ENCODE measurements at places on chromosomes 4 and X. TPM values are rescaled to one million over a fixed set of nuclear protein-coding genes. Genes with fewer than 3 reads are reported as not detected.

The PCDH10 gene
- 0.41 TPM for total RNA-seq

The MAGEA2 gene
- total RNA-seq = not detected

- no peak for DNase-seq
Measured at GRCh38 chrX:53230116-53230515, 5.1 kb upstream of the KDM5C start.

GRCh38 chr4:184988611-184989010 is 29.7 kb upstream of the HELT start:
- no peak for DNase-seq

DNA sequence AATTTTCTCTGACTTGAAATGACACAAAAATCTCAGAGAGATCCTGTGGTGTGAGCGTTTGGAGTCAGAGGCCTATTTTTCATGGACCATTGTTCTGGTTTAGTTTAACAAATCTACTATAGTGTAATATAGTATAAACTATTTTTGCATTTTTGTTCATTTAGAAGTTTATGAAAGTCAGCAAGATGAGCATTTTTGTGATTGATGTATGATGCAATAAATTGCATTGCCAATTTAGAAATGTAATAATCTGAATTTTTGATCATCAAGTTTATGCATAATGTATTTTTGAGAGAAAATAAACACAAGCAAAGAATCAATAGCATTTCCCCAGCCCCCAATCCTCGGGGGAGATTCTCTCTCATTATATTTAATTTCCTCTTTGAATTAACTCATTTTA is 519.5 kb upstream of the FTHL17 start:
- no peak for DNase-seq

GRCh38 chr4:120847019-120847582 is 75.4 kb downstream of the PRDM5 start:
- no peak for DNase-seq

- DNase-seq = no peak
Measured at GRCh38 chr4:80610845-80611677, 275.5 kb downstream of the CFAP299 start.

DNA sequence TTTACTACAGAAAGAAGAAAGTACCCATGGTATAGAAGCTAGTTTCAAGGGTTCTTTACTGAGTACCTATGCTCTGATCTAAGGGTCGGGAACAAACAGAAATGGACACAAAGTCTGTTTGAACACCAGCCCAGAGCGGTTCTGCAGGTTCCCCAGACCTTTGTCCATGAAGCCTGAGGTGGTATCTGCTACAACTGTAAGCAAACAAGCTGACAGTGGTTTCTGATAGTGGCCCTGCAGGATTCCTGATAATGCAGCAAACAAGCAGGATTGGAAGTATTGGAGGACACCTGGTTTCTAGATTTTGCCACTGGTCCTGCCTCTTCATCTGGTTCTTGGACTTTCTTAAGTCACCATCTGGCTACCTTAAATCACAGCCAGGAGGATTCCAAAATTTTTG is 23.7 kb downstream of the SMPX start:
- DNase-seq = no peak

DNA sequence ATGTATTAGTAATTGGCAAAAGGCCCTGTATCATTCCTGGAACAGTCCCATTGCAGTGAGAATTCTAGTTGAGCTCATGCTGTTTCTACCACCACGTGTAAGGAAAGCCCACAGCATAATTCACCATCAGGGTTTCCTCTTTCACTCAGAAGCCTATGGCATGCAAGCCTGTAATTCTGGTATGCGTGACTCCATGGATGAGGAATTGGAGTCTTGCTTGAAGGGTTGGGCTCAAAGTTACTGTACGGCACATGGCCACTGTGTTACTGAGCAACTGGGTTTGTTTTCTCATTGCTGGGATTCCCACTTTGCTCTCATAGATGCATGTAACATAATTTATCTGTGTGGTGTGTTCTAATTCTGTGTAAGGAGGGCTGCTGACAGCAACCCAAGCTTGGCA is 132.3 kb upstream of the NR3C2 start:
- DNase-seq = no peak

- no peak for DNase-seq
Measured at GRCh38 chr4:13539047-13539618, 5.2 kb downstream of the NKX3-2 start.

GRCh38 chr4:28358606-28359005 is 1498.0 kb downstream of the STIM2 start:
- no peak for DNase-seq

Data from upper lobe of right lung (tissue), 1 donor.